ENCODE measurements at places on chromosomes 2 and 18. TPM values are rescaled to one million over a fixed set of nuclear protein-coding genes. Genes with fewer than 3 reads are reported as not detected.

Gene PSMA8
- not detected for polyA plus RNA-seq

- DNase-seq, result no peak
Observed at GRCh38 chr18:75343389-75343788, 84.1 kb downstream of the SMIM21 start.

DNA sequence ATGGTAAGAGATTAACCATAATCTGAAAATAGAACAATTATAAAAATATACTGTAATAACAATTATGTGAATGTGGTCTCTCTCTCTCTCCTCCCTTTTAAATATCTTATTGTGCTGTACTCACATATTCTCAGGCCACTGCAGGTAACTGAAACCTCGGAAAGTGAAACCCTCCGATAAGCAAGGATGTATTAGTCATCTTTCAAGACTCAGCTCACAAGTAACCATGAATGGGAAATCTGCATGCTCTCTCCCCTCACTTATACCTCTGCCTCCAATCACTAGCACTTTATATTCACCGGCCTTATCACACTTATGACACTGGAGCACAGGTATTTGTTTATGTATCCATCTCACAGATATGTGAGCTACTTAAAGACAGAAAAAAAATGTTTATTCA lies 139.7 kb downstream of the LRP2 start:
- no peak for DNase-seq

DNA sequence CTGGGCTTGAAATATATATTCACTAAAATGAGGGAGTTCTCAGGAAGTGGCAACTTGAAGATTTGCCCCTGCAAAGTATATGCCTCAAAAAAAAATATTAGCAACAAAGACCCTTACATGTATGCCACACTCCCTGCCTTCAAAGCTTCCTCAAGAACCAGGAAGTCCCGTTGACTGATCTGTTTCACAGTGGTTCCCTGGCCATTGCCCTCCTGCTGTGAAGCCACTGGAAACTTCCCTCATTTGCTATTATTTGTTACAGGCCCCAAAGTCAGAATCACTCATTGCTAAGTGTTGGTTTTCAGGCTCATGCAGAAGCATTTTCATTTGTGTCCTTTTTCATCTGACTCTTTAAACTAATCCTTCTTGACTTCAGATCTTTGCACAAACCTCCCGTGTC lies 421.5 kb downstream of the ZNF521 start:
- DNase-seq, result no peak

DNA sequence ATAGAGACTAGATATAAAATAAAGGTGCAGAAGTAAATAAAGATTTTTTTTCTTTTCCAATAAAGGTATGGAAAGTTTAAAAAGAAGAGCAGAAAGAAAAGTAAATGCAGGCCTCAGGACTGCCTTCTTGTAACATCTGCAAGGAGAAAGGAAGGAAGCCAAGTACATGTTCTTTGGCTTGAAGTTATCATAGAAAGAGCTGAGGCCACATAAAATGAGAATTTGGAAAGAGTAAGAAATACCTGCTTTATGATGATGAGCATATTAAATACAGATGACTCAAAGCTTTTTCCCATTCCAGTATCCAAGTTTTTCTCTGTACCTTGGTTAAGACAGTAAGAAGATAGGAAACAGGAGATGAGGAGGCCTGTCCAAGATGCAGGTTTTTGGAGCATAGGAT lies 25.3 kb upstream of the UBE2E3 start:
- DNase-seq, result peak; percentile 83

DNA sequence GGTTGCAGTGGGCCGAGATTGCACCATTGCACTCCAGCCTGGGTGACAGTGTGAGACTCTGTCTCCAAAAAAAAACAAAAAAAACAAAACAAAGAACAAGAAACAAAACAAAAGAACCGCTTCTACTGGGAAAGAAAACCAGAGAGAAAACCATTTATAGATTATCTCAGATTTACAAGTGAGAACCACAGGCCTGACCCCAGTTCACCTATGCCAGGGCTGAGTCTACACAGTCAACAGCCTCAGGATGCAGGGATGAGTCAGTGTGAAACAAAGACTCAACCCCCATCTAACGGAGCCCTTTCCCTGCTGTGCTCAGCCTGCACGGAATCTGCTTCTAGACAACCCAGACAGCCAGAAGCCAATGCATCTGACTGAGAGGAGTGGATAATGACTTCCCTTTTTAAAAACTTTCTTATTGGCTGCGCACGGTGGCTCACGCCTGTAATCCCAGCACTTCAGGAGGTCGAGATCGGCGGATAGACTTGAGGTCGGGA lies 25.5 kb upstream of the YWHAQ start:
- peak; percentile 84 for DNase-seq

GRCh38 chr2:64649626-64650025 lies 4.1 kb downstream of the SERTAD2 start:
- no peak for DNase-seq

- no peak for DNase-seq
Observed at GRCh38 chr18:40013001-40013609, 1941.9 kb upstream of the PIK3C3 start.
